ENCODE measurements at places on chromosomes 6 and 20.

DNA sequence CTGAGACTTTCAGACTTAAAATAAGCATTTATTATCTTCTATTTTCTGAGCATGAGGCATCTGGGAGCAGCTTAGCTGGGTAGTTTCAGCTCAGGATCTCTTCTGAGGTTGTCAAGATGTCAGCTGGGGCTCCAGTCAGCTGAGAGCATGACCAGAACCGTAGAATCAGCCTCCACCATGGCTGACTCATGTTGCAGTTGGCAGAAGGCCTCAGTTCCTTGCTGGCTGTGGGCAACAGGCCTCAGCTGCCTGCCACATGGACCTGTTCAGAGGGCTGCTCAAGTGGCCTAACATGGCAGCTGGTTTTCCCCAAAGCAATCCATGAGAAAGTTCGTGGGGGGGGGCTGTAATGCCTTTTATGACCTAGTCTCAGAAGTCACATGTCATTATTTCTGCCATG lies 142.3 kb downstream of the LY86 start:
- no peak for DNase-seq

DNA sequence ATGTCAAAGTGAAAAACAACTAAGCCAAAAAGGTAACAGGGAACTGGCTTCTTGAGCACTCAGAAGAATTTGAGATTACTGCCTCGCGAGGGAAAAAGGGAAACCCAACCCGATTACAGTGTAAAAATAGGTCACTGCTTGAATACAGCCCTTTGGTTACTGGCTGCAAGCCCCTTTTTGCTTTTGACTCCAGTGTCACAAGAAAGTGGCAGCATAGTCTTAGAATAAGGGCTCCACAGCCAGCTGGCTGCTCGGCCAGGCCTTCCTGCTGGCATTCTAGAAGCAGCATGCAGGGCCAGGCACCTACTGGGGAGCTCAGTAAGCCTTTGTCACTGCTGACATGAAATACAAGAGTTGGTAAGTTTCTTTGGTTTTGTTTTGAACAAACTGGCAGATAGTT lies 83.0 kb downstream of the ZHX3 start:
- DNase-seq: no peak

DNA sequence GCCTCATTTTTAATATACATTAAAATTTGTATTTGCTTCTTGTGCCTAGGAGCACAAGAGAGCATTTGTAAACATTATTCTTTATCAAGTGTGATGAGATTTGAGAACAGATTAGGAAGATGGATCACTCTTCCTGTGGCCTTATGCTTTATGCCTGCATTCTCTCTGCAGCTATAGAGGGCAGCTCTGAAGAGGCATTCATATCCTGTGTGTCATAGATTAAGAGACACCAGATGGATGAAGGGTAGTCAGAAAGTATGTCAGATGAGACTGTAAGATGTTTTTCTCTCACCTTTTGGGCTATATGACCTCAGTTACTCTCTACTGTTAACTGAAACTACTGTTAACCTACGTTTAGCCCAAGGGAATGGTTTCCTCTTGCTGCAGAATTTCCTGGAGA lies 61.4 kb downstream of the DNAH8 start:
- DNase-seq: no peak

DNA sequence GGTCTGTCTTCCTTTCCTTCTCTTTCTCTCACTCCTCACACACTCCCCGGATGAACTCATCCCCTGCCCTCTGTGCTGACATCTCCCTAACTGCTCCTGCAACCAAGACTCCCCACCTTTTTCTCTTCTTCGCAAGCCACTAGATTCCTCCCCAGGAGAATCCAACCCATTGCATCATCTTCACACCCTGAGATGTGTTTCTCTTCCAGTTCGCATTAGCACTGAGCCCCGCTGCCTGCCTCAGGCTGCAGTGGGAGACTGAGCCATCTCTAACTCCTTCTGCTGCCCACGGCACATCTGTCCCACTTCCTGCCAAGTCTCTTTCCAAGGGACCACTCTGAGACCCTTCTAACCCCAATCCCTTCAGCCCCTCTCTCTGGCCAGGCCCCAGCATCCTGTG lies 67.2 kb upstream of the NNAT start:
- DNase-seq: no peak

DNA sequence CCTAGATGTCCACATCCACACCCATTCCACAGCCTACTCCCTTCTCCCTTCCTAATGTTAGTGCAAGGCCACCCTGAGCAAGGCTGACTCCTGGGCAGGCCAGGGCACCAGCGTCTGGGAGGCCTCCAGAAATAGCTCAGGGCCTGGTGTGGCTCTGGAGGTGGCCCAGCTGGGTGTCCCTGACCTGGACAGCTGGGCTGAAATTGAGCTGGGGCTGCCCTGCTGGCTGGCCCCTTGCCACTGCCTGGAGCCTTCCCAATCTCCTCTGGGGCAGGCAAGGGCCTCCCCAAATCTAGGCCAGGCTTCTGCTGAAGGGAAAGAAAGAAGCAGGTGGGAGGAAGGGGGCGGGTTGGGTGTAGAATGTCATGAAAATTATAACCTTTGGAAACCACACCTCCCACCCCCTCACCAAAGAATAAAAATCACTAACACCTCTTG lies 2.1 kb downstream of the FAM110A start:
- no peak for DNase-seq

DNA sequence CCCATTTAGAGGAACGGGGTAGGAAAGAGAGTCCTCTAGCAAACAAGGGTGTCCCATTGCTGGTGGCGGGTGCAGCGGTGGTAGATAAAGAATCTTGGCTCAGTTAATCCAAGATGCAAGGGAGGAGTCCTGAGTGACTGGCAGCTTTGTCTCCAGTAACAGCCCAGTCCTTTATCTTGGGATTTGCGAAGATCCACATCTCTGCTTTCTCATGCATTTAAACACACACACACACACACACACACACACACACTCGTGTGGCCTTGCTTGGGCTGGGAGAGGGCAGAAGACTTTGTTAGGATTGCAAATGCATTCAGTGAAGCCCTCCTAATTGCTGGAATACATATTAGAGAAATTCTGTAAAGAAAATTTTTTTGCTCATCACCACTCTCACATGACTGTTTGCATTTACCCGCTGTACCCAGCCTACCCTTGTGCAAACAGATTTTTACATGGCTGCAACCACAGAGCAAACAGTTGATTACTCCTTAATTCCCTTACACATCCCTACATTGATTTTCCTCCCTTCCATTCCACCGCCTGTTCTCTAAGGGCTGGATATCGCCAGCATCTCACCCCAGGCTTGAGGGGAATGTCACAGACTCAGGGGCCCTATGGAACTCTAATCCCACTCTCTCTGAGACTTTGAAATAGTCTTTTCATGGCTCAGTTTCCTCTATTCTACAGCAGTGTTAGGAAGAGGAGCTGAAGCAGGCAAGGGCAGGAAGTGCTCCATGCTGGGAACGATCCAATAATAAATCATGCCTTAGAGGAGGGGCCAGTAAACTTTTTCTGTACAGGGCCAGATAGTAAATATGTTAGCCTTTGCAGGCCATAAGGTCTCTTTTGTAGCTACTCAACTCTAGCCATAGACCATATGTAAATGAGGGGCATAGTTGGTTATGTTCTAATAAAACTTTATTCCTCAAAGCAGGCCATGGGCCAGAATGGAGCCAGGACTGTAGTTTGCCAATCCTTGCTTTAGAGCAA lies 3.5 kb downstream of the C6orf132 start:
- DNase-seq: no peak

- no peak for DNase-seq
These were observed 21.7 kb upstream of the BHLHE23 start for GRCh38 chr20:63028461-63028921.

DNA sequence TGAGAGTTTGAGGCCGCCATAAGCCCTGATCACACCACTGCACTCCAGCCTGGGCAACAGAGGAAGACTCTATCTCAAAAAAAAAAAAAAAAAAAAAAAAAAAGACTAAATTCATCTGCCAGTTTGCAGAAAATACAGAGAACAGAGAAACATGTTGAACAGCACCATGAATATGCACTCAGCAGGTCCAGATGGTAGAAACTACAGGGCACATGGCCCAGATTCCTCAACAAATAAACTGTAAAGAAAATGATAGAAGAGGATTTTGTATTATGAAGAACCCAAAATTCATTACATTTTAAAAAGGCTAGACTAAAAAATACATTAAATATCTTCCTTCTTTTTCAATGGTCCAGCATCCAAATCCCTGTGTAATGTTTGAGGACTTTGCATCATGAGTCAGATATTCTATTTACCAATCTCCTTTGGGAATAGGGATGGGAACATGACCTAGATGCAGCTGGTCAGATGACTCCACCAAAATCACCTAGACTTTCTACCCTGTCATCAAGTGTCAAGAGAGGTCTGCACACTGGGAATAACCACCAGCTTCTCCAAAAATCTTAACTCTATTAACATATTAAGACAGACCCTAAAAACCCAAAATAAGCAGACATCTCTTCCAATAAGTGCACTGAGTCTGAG lies 189.1 kb upstream of the TCF21 start:
- DNase-seq: no peak

- no peak for DNase-seq
These were observed 868 bp downstream of the MC3R start for GRCh38 chr20:56249244-56249955.

DNA sequence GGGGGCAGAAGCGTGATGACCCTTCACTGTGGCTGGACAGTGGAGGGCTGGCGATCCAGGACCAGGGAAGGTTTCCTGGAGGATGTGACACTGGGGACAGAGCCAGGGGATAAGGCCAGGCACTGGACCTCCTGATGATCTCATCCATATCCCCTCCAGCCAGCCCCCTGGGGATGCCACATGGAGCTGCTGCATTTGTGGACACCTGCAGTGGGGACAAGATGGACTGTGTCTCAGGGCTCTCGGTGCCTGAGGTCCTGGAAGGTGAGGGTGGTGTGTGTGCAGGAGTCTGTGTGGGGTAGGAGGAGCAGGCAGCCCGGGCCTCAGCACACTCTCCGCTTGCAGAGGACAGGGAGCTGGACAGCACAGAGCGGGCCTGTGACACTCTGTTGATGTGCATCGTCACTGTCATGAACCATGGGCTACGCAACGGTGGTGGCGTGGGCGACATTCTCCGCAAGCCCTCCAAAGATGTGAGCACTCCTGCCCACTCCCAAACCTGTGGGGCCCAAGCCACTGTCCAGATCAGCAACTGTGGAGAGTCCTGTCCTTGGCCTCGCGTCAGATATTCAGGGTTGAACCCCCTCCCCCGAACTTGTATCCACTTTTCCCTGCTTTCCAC lies 19.9 kb downstream of the UQCC2 start:
- no peak for DNase-seq

GRCh38 chr6:139173822-139174221 lies 38.9 kb downstream of the HECA start:
- no peak for DNase-seq

DNA sequence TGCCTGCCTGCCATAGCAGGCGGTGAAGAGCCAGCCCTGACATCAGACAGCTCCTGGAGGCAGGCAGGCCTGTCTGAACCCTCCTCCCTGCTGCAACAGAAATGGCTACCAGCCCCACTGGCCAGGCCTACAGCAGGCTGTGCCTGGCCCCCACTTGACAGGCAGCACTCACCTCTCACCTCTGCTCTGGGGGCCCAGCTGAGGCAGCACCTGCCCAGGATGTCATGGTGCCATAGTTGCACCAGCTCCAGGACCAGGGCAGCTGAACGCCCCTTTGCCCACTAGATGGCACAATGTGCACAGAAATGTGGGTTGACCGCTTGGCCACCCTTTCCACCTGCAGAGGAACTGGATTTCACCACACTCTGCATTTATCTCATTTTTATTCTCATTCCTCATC lies 30.6 kb downstream of the MRPL14 start:
- DNase-seq: peak; percentile 43

DNA sequence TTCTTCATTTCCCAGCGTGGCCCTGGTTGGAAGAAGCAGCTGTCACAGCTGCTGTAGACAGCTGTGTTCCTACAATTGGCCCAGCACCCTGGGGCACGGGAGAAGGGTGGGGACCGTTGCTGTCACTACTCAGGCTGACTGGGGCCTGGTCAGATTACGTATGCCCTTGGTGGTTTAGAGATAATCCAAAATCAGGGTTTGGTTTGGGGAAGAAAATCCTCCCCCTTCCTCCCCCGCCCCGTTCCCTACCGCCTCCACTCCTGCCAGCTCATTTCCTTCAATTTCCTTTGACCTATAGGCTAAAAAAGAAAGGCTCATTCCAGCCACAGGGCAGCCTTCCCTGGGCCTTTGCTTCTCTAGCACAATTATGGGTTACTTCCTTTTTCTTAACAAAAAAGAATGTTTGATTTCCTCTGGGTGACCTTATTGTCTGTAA lies 292.7 kb downstream of the ESR1 start:
- no peak for DNase-seq

GRCh38 chr20:914727-915498 lies 1.2 kb downstream of the ANGPT4 start:
- no peak for DNase-seq

GRCh38 chr6:47360388-47360787 lies 50.7 kb upstream of the TNFRSF21 start:
- no peak for DNase-seq

GRCh38 chr6:88569959-88570358 lies 393.5 kb downstream of the RNGTT start:
- DNase-seq: no peak

DNA sequence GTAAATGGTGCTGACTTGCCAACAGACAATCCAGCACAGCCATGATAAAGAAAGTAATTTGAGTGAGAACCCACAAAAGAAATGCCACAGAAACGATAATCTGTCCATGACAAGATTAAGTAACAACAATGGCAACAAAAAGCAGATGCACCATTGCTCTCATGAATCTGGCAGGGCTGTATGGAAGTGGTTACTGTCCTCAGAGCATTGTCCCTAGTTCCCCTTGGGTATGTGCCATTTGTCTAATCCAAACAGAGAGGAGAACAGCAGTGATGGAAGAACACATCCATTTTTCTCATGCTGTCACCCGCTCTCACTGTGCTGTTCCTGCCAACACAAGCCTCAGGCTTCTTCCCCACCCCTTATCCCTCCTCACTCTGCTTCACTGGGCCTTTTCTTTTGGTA lies 65.8 kb downstream of the REV3L start:
- DNase-seq: no peak

DNA sequence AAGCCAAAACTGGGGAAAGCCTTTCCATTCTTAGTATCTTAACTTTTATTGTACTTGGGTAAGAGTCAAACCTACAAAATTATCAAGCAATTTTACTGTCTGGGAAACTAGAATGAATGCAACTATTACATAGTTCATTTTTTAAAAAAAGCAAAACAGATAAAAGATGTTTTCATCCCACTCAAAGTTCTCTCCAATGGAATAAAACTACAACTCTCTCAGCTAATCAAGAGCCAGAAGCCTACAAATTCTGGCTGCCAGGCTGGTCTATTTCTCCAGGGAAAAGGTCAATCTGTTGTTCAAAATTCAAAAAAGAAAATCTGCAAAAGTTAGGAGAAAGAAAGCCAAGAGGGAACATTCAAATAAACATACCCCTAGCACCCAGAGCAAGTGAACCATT lies 56.2 kb downstream of the COL12A1 start:
- no peak for DNase-seq

GRCh38 chr6:90107771-90108282 lies 188.8 kb downstream of the BACH2 start:
- no peak for DNase-seq

DNA sequence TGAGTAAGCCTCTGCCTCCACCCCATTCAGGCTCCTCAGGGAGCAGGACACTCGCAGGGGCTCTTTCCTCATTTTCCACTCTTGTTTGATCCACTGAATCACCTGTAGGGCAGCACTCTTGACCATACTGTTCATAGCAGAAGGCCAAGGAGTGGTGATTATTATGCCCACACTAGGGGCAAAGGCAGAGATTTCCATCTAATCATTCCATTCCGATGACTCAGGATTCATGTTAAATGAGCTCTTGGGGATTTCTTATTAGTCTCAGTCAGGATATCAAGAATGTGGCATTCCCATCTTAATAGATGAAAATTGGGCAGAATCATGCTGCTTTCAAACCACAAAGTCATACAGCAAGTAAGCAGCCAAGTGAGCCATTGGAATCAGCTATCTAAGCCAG lies 101.9 kb upstream of the MOCS1 start:
- DNase-seq: no peak

Data from stimulated activated CD8-positive, alpha-beta memory T cell treated with anti-CD3 and anti-CD28 coated beads, Interleukin-2, amount 100 ng/mL, for 1 hour (primary cell).